ENCODE measurements at places on chromosomes 2 and 18.

DNA sequence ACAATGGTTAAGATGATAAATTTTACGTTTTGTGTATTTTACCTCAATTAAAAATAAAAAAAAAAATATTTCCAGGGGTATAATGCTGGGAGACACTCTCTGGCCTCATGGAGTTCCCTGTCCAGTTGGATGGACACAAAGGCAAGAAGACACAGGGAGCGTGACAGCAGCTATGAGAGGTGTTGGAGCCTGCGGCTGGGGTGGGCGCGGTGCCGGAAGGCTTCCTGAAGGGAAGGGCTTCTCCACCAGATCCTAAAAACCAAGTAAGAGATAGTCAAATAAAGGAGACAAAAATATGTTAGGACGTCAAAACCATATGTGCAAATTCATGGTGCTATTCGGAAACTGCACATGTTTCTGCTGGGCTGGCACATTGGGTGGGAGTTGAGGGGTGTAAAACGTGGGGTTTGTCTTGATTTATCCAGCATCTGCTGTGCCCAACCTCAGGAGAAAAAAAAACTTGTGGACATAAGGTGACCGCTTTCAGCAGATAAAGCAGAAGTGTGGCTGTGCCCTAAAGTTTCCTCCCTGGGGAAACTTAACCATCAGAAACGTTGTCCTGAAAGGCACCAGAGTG, 467.6 kb downstream of the RNF144A start:
- H3K36me3 ChIP-seq = no peaks in the 10 kb centered on the region
- H3K4me3 ChIP-seq = no peak overlapping the region
- DNase-seq = no peak
- no peaks in the 10 kb centered on the region for H3K4me1 ChIP-seq

DNA sequence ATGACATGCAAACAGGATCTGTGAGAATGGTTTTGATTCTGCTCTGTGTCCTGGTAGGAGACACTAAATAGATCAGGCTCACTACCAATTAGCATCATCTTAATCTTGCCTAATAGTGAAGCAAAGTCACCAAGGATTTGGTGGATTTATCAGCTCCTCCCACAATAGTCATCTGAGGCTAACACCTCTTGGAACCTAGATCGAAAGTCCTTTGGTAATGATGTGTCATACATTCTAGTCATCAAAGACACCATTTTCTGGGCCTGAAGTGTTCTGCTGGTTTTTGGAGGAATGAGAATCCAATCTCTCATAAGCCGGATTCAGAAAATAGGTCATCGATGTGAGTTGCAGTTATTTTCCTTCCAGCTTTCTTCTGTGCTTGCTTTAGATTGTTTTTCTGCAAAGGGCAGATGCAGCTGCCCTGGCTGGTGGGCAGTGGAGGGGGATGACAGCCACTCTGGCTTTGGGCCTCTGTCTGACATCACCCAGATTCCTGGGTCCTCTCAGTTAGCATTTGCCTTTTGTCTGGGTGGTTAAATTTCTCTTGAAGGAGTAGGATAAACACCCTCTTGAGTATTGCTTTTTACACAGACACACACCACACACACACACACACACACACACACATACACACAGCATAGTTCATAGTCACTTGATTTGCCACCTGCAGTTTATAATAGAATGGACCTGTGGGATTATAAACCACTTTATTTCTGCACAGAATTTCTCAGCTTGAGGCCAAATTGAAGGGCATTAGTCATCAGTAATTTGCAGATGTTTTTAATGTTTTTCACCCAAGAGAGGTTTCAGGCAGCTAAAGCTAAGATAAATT, at the start of gene MYO3B:
Gene MYO3B, plus strand, starts transcription at position 198 of the 832 bp plus-strand sequence. Its CDS starts 141 bp downstream, at position 339.
- no peaks in the 10 kb centered on the region for H3K4me1 ChIP-seq
- no peak within 1 kb of the TSS for H3K4me3 ChIP-seq
- no peaks in the 10 kb centered on the region for H3K36me3 ChIP-seq
- DNase-seq = no peak
- H3K27me3 ChIP-seq = no peaks in the 10 kb centered on the region

- H3K27me3 ChIP-seq = no peaks in the 10 kb centered on the region
- no peak overlapping the region for H3K4me3 ChIP-seq
- H3K36me3 ChIP-seq = no peaks in the 10 kb centered on the region
- H3K4me1 ChIP-seq = no peaks in the 10 kb centered on the region
- no peak overlapping the region for H3K27ac ChIP-seq
These were observed 334.3 kb downstream of the DYSF start for GRCh38 chr2:71787476-71788185.

DNA sequence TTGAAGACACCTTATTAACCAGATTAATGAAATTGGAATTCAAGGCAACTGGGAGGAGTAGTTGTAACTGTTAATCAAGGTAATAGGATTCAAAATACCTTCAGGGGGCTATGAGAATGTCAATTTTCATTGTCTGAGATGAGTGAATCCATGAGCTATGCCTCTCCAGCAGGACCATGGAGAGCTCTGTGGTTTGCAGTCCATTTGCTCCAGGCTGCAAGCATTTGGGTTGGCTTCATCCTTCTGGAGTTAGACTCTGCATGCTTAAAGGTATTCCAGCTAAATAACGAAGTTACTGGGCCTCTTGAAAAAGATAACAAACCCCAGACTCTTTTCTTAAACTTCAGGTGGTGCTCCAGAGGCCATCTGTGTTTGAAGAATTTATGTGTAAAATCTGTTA, 207.1 kb upstream of the SLC8A1 start:
- H3K4me3 ChIP-seq = no peak overlapping the region
- H3K36me3 ChIP-seq = no peaks in the 10 kb centered on the region
- H3K27ac ChIP-seq = no peak overlapping the region

GRCh38 chr2:195612611-195613495, 44.2 kb upstream of the SLC39A10 start:
- DNase-seq = no peak
- H3K27ac ChIP-seq = no peak overlapping the region
- no peak overlapping the region for H3K4me3 ChIP-seq
- H3K4me1 ChIP-seq = no peaks in the 10 kb centered on the region

- no peaks in the 10 kb centered on the region for H3K4me1 ChIP-seq
- H3K27ac ChIP-seq = no peak overlapping the region
- H3K27me3 ChIP-seq = no peaks in the 10 kb centered on the region
These were observed 230.1 kb downstream of the GPD2 start for GRCh38 chr2:156666130-156666785.

- no peak overlapping the region for H3K27ac ChIP-seq
- no peak for DNase-seq
- H3K27me3 ChIP-seq = no peaks in the 10 kb centered on the region
These were observed 138.2 kb downstream of the VAPA start for GRCh38 chr18:10051877-10052631.

DNA sequence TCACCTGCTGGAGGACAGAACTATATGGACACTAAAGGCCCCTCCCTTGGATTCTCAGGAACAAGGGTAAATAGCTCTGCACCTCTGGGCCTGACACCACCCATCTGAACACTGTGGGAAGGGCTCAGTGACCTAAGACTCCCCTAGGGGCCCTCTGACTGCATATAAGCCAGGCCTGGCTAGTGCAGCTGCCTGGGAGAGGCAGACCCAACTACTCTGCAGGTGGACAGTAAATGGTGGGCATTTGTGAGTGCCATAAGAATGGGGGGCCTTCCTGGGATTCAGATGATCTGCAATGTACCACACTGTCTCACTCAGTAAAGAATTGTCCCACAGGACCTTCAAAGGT, 11.2 kb upstream of the WIPF1 start:
- H3K4me1 ChIP-seq = peaks cover 94% of the 10 kb centered on the region
- no peak overlapping the region for H3K4me3 ChIP-seq
- no peaks in the 10 kb centered on the region for H3K36me3 ChIP-seq
- no peak for DNase-seq

DNA sequence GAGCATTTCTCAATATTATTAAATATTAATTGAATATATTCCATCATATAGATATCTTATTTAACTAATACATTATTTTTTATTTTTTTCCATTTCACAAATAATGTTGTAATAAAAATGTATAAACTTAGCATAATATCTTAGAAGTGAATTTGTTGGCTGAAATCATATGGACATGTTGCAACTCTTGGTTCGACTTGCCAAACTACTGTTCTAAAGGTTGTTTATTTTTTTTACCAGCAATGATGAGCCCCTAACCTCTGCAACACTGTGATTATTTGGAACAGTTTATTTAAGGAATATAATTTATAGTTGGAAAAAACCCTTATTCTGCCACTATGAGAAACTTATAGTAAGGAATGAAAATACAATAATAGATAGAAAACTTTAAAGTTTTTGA, 8.8 kb upstream of the NAB1 start:
- no peaks in the 10 kb centered on the region for H3K36me3 ChIP-seq
- no peak overlapping the region for H3K4me3 ChIP-seq
- peaks cover 30% of the 10 kb centered on the region for H3K4me1 ChIP-seq
- no peaks in the 10 kb centered on the region for H3K27me3 ChIP-seq

DNA sequence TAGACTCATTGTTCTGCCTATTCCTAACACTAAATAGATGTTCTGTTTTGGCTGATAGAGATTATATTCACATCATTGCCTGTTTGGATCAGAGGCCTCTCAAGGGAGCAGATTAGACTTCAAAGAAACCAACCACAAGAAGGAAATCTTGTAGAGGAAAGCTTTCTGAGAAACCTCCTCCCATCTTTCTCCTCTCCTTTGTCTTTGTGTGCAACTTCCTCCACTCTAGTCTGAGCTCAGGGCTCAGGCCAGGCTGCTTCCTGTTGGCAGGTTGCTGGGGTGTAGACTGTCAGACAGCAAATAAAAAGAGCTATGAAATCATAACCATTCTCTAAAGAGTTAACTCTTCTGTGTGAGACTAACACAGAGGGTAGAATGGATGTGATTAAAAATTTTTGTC, 113.0 kb downstream of the TGFA start:
- no peaks in the 10 kb centered on the region for H3K27me3 ChIP-seq
- no peak overlapping the region for H3K4me3 ChIP-seq

- H3K27ac ChIP-seq = no peak overlapping the region
- no peaks in the 10 kb centered on the region for H3K27me3 ChIP-seq
- no peak for DNase-seq
- no peaks in the 10 kb centered on the region for H3K36me3 ChIP-seq
- no peak overlapping the region for H3K4me3 ChIP-seq
- peaks cover 7% of the 10 kb centered on the region for H3K4me1 ChIP-seq
These were observed 112.1 kb upstream of the ATP8B1 start for GRCh38 chr18:57915248-57915647.

GRCh38 chr2:208013285-208014178, 11.8 kb downstream of the PLEKHM3 start:
- no peaks in the 10 kb centered on the region for H3K27me3 ChIP-seq
- no peak for DNase-seq
- H3K4me1 ChIP-seq = peaks cover 11% of the 10 kb centered on the region
- H3K4me3 ChIP-seq = no peak overlapping the region

GRCh38 chr2:123890148-123890547, 134.9 kb upstream of the CNTNAP5 start:
- H3K36me3 ChIP-seq = no peaks in the 10 kb centered on the region
- no peak overlapping the region for H3K4me3 ChIP-seq
- H3K4me1 ChIP-seq = no peaks in the 10 kb centered on the region
- no peak for DNase-seq
- no peaks in the 10 kb centered on the region for H3K27me3 ChIP-seq

GRCh38 chr2:168002021-168002553, 245.3 kb downstream of the STK39 start:
- DNase-seq = no peak
- no peaks in the 10 kb centered on the region for H3K27me3 ChIP-seq
- no peaks in the 10 kb centered on the region for H3K4me1 ChIP-seq
- H3K4me3 ChIP-seq = no peak overlapping the region

DNA sequence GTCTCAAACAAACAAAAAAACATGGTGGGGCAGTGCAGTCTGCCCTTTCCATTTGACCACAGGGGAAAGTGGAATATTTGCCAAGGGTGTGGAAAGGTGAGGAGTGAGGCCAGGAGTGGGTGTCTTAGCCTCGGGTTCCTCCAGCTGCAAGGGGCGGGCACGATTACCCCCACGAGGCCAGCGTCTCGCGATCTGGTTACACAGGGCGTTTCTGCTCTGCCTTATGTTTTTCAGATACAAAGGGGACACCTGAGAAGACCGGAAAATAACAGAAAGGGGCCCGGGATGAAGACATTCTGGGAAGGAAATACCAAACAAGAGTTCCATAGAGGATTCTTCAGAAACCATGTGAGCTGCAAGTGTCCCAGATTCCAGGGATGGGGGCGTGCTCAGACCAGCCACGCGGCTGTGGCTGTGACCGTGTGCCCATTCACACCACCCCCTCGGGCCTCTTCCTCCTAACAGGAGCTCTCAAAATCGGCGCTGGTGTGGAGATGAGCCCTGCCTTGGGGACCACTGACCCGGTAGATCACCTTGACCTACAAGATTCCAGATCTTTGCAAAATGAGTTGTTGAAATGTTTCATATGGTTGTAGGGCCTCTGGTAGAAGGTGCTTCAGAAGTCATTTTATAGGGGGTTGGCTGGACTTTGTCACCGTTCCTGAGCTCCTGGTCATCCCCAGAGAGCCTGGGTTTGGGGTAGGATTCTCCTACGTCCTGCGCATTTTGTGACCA, 34.2 kb downstream of the FAM178B start:
- peak overlapping the region; percentile 28 for H3K27ac ChIP-seq
- H3K4me3 ChIP-seq = no peak overlapping the region
- peaks cover 33% of the 10 kb centered on the region for H3K4me1 ChIP-seq
- H3K36me3 ChIP-seq = no peaks in the 10 kb centered on the region
- no peak for DNase-seq

GRCh38 chr2:70214953-70215549, 24.2 kb upstream of the C2orf42 start:
- peaks cover 3% of the 10 kb centered on the region for H3K4me1 ChIP-seq
- no peak overlapping the region for H3K4me3 ChIP-seq
- peaks cover 96% of the 10 kb centered on the region for H3K36me3 ChIP-seq
- no peak for DNase-seq
- no peaks in the 10 kb centered on the region for H3K27me3 ChIP-seq

GRCh38 chr2:61100801-61101200, 35.1 kb downstream of the SANBR start:
- no peak overlapping the region for H3K27ac ChIP-seq
- H3K4me3 ChIP-seq = no peak overlapping the region
- H3K27me3 ChIP-seq = no peaks in the 10 kb centered on the region
- no peaks in the 10 kb centered on the region for H3K4me1 ChIP-seq
- no peak for DNase-seq

- no peaks in the 10 kb centered on the region for H3K36me3 ChIP-seq
- DNase-seq = peak; percentile 31
- H3K27ac ChIP-seq = no peak overlapping the region
These were observed 137.0 kb upstream of the HDAC4 start for GRCh38 chr2:239537633-239538356.

GRCh38 chr2:177352441-177353186, 40.0 kb upstream of the AGPS start:
- no peak overlapping the region for H3K4me3 ChIP-seq
- H3K27me3 ChIP-seq = no peaks in the 10 kb centered on the region
- no peaks in the 10 kb centered on the region for H3K36me3 ChIP-seq
- peak overlapping the region; percentile 62 for H3K27ac ChIP-seq
- no peak for DNase-seq
- H3K4me1 ChIP-seq = peaks cover 19% of the 10 kb centered on the region

DNA sequence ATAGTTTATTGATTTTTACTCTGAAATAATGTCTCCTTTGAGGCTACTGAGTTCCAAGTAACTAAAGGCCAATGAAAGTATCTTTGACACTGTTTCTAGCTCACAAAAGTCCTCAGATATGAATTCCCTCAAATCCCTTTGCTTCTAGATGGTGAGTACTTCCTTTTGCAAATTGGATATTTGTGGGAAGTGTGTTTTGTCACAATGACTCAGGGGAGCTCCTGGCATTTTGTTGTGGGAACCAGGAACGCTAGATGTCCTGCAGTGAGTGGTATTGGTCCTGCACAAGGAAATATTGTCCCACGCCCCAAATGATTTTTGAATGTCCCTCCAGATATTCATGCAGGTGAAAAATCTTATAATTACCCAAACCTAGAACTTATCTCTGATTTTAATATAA, 24.3 kb downstream of the TACR1 start:
- H3K4me1 ChIP-seq = no peaks in the 10 kb centered on the region
- H3K36me3 ChIP-seq = no peaks in the 10 kb centered on the region
- no peak overlapping the region for H3K4me3 ChIP-seq
- DNase-seq = no peak
- no peaks in the 10 kb centered on the region for H3K27me3 ChIP-seq
- H3K27ac ChIP-seq = no peak overlapping the region
